Upper lobe of left lung (tissue), 6 donors: ENCODE measurements at places on chromosomes 16 and 17. TPM values are rescaled to one million over a fixed set of nuclear protein-coding genes. Genes with fewer than 3 reads are reported as not detected.

DNA sequence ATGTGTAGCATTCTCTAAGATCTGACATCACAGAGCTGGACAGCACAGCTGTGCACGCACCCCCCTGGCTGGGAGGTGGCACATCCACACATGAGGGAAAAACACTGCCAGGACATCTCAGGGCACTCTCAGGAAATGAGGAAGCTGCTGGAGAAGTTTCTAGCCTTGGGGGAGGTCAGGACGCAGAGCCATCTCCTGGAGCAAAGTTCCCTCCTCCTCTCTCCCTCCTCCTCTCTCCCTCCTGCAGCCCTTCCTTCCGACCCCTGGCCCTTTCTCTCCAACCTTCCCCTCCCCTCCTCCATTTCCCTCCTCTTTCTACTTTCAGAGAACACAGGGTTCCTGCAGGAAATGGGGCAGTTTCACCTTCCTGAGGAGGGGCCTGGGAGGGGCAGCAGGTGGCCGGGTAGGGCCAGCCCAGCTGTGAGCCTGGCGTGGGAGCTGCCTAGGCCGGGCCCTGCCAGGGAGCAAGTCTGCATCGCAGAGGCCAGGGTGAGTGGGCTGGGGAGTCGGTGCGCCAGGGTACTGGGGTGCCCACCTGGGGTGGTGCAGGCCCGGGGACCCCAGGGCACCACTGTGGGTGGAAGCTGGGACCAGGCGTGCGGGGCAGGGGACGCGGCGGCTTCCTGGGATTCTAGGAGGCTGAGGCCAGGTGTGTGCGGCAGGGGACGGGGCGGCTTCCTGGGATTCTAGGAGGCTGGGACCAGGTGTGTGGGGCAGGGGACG is at the start of gene DPEP1:
Gene DPEP1 (plus strand): TSS at position 412 of the 723 bp plus-strand sequence. CDS start 16,769 bp downstream, outside the sequence.
- H3K36me3 ChIP-seq = no peaks in the 10 kb centered on the region
- H3K4me3 ChIP-seq = no peak within 1 kb of the TSS
- DNase-seq = peak; percentile 77
- H3K4me1 ChIP-seq = no peaks in the 10 kb centered on the region

DNA sequence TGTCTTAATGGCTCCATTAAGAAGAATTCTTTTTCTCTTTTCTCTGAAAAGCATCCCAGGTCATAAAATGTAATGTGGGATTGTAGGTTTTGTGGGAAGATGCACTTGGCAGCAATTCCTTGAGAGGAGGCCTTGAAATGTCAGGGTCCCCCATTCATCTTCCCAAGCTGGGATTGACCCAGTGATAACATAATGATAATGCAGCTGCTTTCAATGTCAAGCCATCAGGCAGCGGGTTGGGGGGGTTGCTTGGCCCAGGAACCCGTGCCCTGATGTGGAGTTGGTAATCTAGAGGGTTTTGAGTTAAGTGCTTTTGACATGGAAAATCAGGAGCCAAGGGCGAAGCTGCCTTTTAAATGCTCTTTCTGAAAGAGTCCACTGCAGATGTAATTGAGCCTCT is 484.0 kb downstream of the WWOX start:
- no peaks in the 10 kb centered on the region for H3K36me3 ChIP-seq
- no peak overlapping the region for H3K4me3 ChIP-seq
- no peaks in the 10 kb centered on the region for H3K27me3 ChIP-seq
- H3K27ac ChIP-seq = no peak overlapping the region
- no peaks in the 10 kb centered on the region for H3K4me1 ChIP-seq

GRCh38 chr16:59168461-59169114 is 434.5 kb upstream of the GOT2 start:
- no peaks in the 10 kb centered on the region for H3K4me1 ChIP-seq
- DNase-seq = no peak
- H3K27ac ChIP-seq = no peak overlapping the region
- no peaks in the 10 kb centered on the region for H3K27me3 ChIP-seq
- no peak overlapping the region for H3K4me3 ChIP-seq

- no peaks in the 10 kb centered on the region for H3K27me3 ChIP-seq
- no peaks in the 10 kb centered on the region for H3K36me3 ChIP-seq
- peaks cover 23% of the 10 kb centered on the region for H3K4me1 ChIP-seq
- DNase-seq = no peak
- no peak overlapping the region for H3K27ac ChIP-seq
Measured at GRCh38 chr16:85749771-85750145, 1.1 kb downstream of the C16orf74 start.

DNA sequence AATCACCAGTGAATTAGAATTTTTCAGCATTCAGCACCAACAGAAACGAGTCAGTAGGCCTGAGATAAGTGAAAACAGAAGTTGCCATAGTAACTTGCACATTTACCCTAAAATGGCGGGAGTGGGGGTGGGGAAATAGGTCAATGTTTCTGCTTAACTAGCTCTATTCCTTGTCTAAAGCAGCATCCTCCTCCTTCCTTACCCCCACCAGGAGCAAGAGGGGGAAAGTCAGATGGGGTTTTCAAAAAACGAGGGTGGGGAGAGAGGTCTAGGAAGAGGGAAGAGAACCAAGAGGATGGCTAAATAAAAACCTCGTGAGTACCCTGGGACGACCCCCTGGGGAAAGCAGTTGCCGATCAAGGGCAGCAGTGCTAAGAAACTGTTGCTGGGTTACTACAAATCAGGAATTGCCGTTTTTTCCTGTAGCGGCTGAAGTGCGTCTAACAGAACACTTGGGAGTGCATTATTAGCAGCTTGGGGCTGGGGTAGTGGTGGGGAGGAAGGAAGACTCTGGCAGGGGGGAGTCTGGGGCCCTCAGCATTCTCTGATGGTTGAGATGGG is 34.4 kb upstream of the MNT start:
- H3K36me3 ChIP-seq = peaks cover 44% of the 10 kb centered on the region
- no peaks in the 10 kb centered on the region for H3K27me3 ChIP-seq
- no peak for DNase-seq
- H3K27ac ChIP-seq = no peak overlapping the region

- peak overlapping the region; percentile 16 for H3K27ac ChIP-seq
- DNase-seq = peak; percentile 26
- H3K27me3 ChIP-seq = no peaks in the 10 kb centered on the region
- H3K4me1 ChIP-seq = no peaks in the 10 kb centered on the region
- H3K36me3 ChIP-seq = no peaks in the 10 kb centered on the region
Measured at GRCh38 chr16:2663553-2664546, 18.5 kb upstream of the KCTD5 start.

DNA sequence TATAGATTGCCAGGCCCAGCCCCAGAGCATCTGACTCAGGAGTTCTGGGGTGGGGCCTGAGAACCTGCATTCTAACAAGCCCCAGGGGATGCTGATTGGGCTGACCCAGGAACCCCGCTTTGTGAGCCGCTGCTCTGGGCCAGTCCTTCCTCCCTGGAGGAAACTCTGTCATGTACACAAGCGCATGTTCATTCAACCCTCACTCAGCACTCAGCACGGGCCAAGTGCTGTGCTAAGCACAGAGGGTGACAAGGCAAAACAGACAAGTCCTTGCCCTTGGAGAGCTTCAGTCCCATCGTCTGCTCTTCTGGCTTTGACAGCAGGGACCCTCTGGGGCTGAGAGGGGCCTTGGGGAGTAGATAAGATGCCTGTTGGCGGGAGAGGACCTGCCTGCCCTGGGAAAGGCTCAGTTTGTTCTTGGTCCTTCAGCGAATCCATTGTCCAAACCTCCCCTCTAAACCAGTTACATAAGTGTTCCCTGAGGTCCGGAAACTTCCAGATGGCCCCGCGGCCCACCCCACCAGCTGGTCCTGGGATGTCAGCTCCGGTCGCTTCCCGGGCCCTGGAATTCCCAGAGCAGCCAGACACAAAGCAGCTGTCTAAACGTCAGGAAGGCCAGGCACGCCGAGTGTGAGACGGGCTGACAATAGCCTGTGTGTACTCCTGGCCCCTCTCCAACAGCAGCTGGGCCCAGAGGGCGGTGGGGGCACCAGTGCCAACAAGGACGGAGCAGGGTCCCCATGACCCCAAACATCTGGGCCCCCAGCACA is 88.8 kb downstream of the ZDHHC7 start:
- peaks cover 14% of the 10 kb centered on the region for H3K4me1 ChIP-seq
- H3K27ac ChIP-seq = peak overlapping the region; percentile 62
- H3K4me3 ChIP-seq = no peak overlapping the region
- H3K27me3 ChIP-seq = no peaks in the 10 kb centered on the region

GRCh38 chr17:61209525-61209924 is 190.1 kb upstream of the TBX2 start:
- peaks cover 41% of the 10 kb centered on the region for H3K4me1 ChIP-seq
- H3K27me3 ChIP-seq = no peaks in the 10 kb centered on the region
- H3K36me3 ChIP-seq = no peaks in the 10 kb centered on the region

The IRX5 gene
- 24.8 TPM for total RNA-seq
